ENCODE measurements at places on chromosomes 13 and 19. TPM values are rescaled to one million over a fixed set of nuclear protein-coding genes. Genes with fewer than 3 reads are reported as not detected.
A peak's percentile ranks its signal among the peaks of the same experiment; 100 is the strongest.

The LILRB2 gene
- 2.1 TPM for total RNA-seq

DNA sequence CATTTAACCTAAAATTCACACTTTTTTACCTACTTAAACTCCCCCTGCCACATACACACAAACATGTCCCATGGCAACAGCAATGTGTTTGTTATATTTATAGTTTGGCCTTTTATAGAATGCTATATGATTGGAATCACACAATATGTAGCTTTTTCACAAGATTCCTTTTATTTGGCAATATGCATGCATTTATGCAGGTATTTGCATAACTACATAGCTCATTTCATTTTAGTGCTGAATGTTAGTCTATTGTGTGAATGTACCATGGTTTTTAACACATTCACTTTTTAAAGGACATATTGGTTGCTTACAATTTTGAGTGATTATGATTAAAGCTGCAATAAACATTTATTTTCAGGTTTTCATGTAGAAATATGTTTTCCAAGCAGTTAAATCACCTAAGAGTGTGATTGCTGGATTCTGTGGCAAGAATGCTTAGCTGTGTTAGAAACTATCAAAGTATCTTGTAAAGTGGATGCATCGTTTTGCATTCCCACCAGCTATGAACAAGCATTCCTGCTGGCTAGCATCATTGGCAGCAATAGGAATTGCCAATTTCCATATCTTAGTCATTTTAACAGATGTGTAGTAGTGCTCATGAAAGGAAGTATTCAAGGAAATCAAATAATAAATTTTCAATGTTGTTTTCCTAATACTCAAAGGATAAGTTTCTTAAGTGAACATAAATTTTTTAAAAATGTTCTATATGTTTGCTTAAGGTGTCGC is 557.0 kb downstream of the SLITRK1 start:
- no peaks in the 10 kb centered on the region for H3K4me1 ChIP-seq
- H3K36me3 ChIP-seq: no peaks in the 10 kb centered on the region
- H3K27me3 ChIP-seq: no peaks in the 10 kb centered on the region
- no peak overlapping the region for H3K4me3 ChIP-seq
- no peak for DNase-seq

- no peaks in the 10 kb centered on the region for H3K27me3 ChIP-seq
- H3K4me3 ChIP-seq: no peak overlapping the region
- no peaks in the 10 kb centered on the region for H3K4me1 ChIP-seq
Observed at GRCh38 chr13:51067210-51067701, 43.8 kb downstream of the C13orf42 start.

GRCh38 chr19:11091703-11092153 is 2.5 kb downstream of the LDLR start:
- peaks cover 17% of the 10 kb centered on the region for H3K4me1 ChIP-seq
- no peaks in the 10 kb centered on the region for H3K36me3 ChIP-seq
- H3K4me3 ChIP-seq: peak overlapping the region; percentile 70
- H3K27ac ChIP-seq: peak overlapping the region; percentile 83
- H3K27me3 ChIP-seq: no peaks in the 10 kb centered on the region
- peak; percentile 59 for DNase-seq

The HSD17B14 gene
- 1.2 TPM for total RNA-seq

DNA sequence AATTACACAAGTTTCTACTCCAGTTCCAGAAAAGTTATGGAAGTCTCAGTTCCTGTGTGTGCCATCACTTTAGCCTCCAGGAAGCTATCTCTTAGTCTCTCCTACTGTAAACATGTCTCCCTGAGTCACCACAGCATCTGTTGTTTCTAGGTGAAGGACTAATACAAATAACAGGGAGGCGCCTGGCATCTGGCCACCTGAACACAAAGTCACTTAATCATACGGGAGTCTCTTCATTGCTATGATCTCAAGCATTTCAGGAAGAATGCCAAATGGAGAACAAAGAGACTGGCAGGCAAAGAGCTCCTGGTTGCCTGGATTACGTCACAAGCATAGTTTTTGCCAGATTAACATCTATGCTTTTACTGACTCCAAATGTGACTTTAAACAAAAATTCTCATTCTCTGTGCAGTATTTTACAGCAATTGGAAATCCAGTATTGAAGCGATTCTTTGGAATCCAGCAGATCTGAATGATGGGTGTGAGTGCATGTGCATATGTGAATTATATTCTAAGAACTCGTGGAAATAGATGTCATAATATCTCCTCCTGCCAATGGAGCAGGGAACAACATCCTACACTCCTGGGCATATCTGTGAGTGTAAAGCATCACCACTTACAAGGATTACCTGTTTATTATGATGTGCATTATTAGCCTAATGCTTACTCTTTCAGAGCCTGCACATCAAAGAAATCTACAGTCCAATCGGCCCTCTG is 572.8 kb downstream of the PCDH9 start:
- no peak overlapping the region for H3K4me3 ChIP-seq
- DNase-seq: peak; percentile 64
- H3K4me1 ChIP-seq: no peaks in the 10 kb centered on the region
- no peaks in the 10 kb centered on the region for H3K36me3 ChIP-seq
- no peaks in the 10 kb centered on the region for H3K27me3 ChIP-seq
- no peak overlapping the region for H3K27ac ChIP-seq

DNA sequence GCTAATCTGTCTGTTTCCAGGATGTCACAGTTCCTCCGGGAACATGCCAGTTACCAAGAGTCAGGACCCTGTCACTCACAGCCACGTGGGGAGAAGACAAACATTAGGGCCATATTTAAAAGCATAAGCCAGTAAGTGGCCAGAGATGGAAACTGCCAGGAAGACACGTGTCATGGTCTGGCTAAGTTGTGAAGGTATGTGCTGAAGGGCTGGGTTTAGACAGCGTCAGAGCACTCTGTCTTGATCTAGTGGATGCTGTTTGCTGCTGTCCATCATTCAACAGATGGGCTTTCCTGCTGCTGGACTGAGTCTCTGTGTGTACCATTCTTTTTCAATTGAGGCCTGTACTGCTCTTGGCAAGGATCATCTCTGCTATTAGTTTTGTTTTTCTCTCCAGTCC is 128.6 kb downstream of the HS6ST3 start:
- no peaks in the 10 kb centered on the region for H3K4me1 ChIP-seq
- no peaks in the 10 kb centered on the region for H3K27me3 ChIP-seq
- H3K36me3 ChIP-seq: no peaks in the 10 kb centered on the region
- peak; percentile 20 for DNase-seq
- H3K4me3 ChIP-seq: no peak overlapping the region

Data from psoas muscle (tissue), 8 donors.